ENCODE measurements at places on chromosomes 11 and 22. TPM values are rescaled to one million over a fixed set of nuclear protein-coding genes. Genes with fewer than 3 reads are reported as not detected.

DNA sequence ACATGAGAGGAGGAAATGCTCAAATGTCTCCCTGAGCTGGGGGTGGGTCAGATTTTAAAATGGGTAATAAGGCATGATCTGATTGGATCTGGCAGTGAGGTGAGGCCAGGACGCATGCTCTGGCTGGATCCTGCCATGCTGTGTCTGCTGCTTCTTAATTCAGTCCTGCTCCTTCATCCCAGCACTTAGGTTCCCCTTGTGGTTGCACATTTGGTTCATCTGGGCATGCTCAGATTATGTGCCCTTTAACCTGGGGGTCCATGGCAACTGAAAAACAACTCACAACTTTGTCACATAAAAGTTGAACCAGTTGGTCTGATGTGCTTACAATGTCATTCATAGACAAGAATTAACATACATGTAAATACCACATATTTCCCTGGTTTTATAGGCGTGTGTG lies 67.9 kb downstream of the PIWIL4 start:
- no peaks in the 10 kb centered on the region for H3K4me1 ChIP-seq
- DNase-seq = no peak
- H3K4me3 ChIP-seq = no peak overlapping the region
- H3K36me3 ChIP-seq = no peaks in the 10 kb centered on the region
- no peak overlapping the region for H3K27ac ChIP-seq
- H3K27me3 ChIP-seq = peaks cover 3% of the 10 kb centered on the region

DNA sequence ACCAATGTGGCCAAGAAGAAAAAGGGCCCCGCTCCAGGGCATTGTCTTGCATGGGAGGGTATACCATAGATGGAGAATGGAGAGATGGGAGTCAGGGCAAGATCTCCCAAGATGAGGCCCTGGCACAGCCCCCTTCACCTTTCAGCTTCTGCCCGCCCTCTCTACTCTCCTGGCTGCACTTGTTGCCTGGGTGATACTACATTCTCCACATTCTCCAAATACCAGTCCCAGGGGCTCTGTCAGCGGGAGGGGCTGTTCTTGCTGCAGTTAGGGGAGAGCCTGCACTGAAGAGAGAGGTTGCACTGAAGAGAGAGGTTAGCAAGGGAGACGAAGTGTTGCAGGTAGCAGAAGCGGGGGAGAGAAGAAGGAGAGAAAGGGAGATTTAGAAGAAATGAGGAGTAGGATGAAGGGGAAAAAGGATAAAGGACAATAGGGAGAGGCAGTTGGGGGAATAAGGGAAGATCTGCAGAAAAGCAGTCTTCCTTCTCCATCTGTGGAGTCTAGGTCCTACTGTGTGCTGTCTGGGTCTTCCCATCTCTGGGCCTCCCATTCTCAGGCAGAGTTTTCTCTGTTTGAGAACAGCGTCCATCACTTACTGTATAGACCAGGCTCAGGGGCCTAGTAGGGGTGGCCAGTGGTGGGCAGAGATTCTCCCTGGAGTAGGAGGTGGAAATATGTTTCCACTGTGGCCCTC lies 8.0 kb downstream of the PHLDB1 start:
- no peak for DNase-seq
- H3K27me3 ChIP-seq = peaks cover 3% of the 10 kb centered on the region
- no peaks in the 10 kb centered on the region for H3K36me3 ChIP-seq
- H3K27ac ChIP-seq = no peak overlapping the region
- peaks cover 9% of the 10 kb centered on the region for H3K4me1 ChIP-seq
- no peak overlapping the region for H3K4me3 ChIP-seq

DNA sequence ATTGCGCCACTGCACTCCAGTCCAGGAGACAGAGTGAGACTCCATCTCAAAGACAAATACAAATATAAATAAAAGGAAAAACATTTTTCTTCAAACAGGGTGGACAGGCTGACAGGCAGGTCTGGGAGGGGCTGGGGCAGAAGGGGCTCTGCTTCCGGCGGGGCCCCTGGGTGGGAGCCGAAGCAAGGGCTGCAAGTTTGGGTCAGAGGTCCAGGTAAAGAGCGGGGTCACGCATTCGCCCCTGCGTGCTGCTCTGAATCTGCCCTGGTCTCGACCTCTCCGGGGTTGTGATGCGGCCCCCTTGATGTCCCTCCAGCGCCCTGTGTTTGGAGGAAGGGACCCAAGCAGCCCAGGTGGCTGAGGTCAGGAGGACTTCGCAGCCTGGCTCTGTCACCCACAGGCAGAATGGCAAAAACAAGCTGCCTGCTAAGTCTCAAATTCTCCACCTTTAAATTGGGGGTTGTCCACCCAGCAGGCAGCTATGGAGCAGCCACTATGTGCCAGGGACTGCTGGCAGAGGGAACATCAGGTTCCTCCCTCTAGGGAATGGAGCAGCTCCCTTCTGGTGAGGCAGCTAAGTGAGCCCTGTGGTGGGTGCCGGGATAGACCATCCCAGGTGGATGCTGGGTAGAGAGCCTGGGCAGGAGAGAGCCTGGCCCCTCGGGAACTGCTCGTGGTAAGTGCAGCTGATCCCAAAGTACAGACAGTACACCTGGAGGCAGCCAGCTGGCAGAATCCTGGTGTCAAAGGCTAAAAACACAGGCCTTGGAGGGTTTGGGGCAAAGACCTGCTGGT lies 10.3 kb upstream of the PHF21B start:
- H3K4me1 ChIP-seq = no peaks in the 10 kb centered on the region
- H3K27me3 ChIP-seq = peaks cover 24% of the 10 kb centered on the region
- DNase-seq = no peak
- no peak overlapping the region for H3K27ac ChIP-seq
- no peaks in the 10 kb centered on the region for H3K36me3 ChIP-seq

DNA sequence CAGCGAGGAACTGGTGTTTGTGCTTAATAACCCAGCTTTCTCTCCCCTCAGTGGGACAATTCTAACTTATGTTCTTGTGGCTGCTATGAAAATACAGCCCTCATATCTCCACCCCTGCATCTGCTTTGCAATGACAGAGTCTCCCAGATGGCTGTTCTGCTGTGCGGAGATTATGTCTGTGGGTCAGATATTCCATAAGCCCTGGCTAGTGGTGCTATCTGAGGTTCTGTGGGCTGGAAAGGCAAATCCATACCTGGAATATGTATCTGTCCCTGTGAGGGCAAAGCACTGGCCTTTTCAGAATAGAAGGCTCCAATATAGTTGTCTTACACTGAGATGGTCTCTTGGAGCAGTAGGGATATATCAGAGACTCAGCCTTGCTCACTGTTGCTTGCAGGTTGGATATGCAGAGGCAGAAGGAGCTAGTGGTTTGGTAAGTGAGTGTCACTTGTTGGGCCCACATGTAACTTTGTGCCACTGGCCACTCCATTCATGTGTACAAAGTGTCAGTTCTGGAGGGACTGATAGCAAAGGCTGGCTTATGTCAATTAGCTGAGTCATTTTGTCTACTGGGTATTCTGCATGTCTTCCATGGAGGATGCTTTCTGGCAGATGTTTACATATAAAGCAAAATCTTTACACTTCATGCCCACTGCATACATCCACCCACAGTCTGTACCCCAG lies 246.6 kb downstream of the FAM76B start:
- no peaks in the 10 kb centered on the region for H3K36me3 ChIP-seq
- no peaks in the 10 kb centered on the region for H3K27me3 ChIP-seq
- H3K4me3 ChIP-seq = no peak overlapping the region
- no peak for DNase-seq

TSPAN18 gene
- total RNA-seq = 2.3 TPM

SCGB1A1 gene
- total RNA-seq = not detected

PPP6R3 gene
- total RNA-seq = 126 TPM

RIBC2 gene
- 7.8 TPM for total RNA-seq
